Globus pallidus (tissue), 1 donor: ENCODE measurements at places on chromosomes 1 and 21.
A peak's percentile ranks its signal among the peaks of the same experiment; 100 is the strongest.

DNA sequence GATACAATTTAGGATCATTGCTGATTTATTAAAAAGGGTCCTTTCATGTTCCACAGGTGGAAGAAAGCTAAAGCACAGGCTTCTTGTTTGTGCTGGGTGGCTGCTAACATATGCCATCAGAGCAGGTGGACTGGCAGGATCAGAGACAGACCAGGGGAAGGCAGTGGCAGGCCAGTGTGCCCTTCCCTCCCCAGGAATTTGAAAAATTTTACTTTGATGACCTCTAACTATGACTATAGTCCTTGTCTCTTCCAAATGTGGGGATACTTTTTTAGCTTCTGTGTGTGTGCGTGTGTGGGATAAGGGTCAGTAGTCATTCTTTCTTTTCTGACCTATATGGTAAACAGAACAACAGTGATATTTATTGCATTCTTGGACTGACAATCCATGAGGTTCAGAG, 49.9 kb downstream of the LHX9 start:
- DNase-seq = no peak

DNA sequence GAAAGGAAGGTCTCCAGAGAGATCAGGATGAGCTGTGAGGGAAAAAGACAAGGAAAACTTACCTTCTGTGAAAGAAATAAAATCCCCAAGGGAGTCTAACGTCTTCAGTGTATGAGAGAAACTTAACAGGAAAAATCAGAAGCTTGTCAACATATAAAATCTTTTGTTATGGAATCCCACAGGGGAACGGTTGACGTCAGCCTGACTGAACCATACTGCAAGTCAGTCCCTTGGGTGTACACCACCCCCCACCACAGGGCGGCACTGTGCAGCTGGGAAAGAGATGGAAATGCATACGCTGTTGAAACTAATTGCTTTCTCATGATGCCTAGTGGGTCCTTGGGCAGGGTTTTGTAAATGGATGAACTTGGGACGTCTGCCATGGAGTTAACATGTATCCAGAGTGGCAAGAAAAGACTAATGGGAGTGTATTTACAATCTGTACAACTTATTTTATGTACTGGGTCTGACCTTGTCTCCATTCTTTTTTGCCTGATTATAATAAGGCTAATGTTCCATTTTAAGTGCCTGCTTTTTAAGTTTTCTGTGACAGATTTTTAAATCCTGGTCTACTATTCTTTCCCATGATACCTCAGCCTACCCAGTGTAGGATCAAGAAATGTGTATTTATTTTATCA, 22.7 kb downstream of the UTP25 start:
- DNase-seq = peak; percentile 72

DNA sequence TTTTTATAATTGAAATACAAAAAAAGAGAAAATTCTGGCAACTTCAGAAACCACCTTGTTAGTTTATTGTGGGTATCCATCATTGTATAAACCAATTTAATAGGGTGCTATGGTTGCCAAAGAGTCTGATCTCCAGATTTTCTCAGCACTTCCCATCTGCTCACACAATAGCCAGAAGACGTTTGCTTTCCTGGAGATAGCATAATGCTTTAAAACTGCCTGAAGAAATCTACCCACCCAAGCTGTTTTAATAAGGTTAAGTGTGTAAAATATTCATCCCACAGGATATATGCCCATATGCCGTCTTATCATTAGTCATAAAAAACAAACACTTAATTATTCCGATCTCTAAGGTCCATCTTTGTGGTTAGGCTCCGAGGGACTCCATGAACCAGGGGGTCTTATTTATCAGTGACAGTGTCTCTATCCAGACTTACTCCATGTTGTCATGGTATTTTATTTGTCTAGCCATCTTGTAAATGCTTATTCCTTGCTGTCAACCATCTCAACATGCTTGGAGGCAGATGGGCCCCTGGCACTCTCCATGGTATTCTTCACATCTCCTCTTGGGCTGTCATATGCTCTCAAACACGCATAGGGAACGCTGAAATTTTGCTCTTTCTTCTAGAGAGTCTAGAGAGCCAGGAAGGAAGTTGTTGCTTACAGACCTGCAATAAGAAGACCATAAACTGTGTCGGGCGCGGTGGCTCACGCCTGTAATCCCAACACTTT, 58.5 kb downstream of the MAP10 start:
- no peak for DNase-seq

GRCh38 chr1:12166834-12167492, at the start of gene TNFRSF1B:
TSS of gene TNFRSF1B (plus strand) at chr1:12166991. CDS start at chr1:12167092, 101 bp downstream.
- DNase-seq = no peak

- peak; percentile 17 for DNase-seq
Measured at GRCh38 chr1:70142075-70142474, 63.3 kb downstream of the LRRC40 start.

DNA sequence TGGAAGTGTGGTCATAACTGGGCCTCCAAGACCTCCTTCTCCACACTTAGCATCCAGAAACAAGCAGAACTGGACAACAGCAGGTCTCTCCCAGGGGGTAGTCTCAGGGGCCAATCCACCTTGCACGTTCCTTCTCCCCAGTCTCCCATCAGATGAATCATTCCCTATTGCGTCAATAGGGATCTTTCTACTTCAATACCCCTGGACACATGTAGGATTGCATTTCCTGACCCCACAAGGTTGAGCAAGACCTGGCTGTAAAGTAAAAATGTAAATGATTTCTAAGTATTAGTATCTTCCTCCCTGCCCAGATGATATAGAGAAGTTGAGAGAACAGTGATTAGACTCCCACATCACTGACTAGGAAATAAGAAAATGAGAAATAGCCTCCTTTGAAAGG, 224.5 kb upstream of the CSF3R start:
- DNase-seq = no peak

GRCh38 chr1:101257500-101258325, 20.9 kb downstream of the S1PR1 start:
- DNase-seq = no peak

DNA sequence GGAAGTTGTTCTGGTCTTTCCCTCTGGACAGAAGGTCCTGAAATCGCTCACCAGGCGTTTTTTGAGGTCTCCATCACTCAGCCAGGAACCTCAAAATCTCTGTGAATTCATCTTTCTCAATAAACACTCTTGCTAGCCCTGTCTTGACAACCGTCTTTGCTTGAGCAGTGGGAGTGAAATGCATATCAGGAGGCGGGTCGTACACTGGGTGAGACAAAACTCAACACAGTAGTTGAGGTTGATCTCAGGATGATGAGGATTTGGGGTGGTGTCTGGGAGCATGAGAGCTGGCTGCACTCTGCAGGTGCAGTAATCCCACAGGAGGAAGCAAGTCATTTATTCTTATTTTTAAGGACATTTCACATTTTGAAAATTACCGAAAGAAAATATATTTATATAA, 1.9 kb downstream of the GPR25 start:
- no peak for DNase-seq

- no peak for DNase-seq
Measured at GRCh38 chr1:66291531-66291864, 242.5 kb upstream of the SGIP1 start.

DNA sequence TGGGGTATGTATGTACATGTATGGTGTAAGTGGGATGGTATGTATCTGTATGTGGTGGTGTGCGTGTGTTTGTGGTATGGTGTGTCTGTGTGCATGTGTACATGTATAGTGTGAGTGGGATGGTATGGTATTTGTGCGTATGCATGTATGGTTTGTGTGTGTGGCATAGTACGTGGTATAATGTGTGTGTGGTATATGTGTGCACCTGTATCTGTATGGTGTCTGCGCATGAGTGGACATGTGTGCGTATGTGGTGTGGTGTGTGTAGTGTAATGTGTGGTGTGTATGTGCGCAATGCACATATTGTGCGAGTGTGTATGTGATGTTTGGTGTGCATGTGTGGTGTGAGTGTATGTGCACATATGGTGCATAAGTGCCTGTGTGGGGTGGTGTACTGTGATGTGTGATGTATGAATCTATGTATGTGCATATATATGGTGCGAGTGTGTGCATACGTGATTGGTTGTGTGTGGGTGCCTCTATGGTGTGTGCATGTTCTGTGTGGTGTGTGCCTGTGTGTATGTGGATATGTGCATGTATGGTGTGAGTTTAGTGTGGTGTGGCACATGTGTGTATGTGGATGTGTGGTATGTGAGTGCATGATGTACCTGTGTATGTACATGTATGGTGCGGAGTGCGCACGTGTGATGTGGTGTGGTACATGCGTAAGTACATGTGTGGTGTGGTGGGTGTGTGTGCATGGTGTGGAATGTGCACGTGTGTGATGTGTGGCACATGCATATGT, 38.8 kb downstream of the WDR4 start:
- DNase-seq = no peak

DNA sequence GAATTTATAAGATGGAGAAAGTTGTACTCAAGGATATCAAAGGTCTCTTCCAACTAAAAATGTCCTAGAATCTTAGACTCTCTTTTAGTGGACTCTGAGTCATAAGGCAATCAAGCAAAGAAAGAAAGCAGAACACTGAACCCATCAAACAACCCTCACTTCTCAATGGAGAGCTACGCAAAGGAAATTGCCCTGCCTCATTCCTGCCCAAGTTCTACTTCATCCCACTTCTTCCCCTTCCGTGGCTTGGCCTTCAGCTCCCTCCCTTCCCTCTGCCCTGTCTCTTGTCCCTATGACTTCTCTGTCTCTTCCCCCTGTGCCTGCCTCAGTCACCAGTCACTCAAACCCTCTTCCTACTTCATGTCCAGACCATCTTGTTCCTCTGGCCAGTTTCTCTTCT, 58.5 kb downstream of the RIMS3 start:
- DNase-seq = no peak

GRCh38 chr1:55214212-55214933, 791 bp downstream of the USP24 start:
- peak; percentile 54 for DNase-seq

- no peak for DNase-seq
Measured at GRCh38 chr1:220458936-220459335, 69.0 kb upstream of the MARK1 start.

GRCh38 chr1:34681480-34682451, 73.1 kb upstream of the GJB5 start:
- DNase-seq = peak; percentile 3

- DNase-seq = no peak
Measured at GRCh38 chr21:28974531-28975227, 18.0 kb downstream of the LTN1 start.

DNA sequence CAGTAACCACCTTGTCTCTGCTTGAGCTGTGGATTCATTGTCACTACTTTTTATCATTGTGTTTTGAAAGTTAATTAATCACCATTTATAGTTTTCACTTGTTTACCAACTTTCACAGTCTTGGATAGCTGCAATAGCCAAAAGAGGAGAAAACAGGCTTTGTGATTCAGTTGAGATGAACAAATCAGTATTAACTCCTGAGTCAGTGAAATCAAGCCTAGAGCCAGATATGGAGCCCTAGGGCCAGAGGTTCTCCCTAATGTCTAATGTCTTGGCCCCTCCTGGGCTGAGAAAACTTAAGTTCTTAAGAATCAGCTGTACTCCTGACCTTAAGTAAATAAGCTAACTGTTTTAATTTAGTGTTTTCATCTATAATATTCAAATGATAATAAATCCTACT, 228.8 kb downstream of the DNM3 start:
- no peak for DNase-seq

DNA sequence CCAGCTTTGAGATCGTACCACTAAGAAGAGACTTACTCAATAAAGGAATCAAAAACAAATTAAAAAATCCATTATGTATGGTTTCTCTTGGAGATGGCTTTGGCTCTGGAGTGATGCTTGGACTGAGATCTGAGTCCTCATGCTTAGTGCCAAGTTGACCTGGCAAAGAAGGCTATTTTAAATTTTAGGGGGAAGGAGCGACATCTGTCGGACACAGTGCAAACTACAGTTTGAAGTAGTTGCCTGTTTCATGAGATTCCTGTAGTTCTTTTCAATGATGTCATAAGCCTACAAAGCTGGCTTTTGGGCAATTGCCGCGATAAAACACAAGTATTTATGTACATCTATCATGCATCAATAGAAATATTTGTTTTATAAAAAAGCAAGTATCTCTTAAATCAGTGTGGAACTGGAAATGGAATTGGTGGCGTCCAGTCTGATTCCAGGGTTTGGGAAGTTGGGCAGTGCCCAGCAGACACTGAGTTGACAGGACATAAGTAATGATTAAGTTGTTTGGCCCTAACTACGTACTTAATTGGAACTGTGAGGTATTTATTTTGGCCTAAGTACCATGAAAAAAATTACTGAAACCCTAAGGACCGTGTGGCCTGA, 50.0 kb downstream of the TBCE start:
- peak; percentile 79 for DNase-seq

DNA sequence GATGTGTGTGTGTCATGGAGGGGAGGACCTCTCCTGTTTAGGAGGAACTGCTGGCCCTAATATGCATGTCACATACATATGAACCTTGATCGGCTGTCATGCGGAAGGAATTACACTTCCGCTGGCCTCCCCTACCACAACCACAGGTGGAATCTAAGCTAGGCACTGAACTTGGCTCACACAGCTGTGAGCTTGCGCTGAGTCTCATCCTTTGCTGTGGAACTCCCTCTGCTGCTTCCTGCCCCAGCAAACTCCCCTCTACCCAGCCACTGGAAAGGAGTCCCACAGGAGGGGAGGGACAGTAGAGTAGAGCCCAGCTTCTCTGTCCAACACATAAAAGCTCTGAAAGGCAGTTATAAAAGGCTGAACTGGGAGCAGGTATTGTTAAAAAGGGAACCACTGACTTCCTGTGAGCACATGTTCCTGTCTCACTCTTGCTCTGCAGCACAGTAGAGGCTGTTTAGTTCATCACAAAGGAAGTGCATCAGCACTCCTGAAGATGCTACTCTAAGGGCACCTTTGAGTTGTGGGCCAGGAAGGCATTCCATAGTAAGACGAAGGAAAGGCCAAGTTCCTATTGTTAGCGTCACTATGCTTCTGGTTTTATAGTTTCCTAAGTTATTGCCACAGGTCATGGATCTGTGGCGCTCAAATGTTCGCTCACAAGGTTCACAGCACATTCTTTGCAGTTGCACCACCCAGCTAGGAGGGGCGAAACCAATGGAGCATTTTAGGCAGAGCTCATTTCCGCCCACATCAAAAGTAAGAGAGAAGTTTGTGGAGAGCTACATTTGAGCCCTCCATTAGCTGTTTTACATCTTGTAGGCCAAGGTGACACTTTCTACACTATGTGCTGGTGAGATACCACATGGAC, 17.7 kb upstream of the PTPRC start:
- no peak for DNase-seq
